Body of pancreas (tissue), 4 donors: ENCODE measurements at places on chromosomes 6 and 20. TPM values are rescaled to one million over a fixed set of nuclear protein-coding genes. Genes with fewer than 3 reads are reported as not detected.
A peak's percentile ranks its signal among the peaks of the same experiment; 100 is the strongest.

BPIFB2 gene
- not detected for total RNA-seq

LAMA5 gene
- total RNA-seq: 185 TPM

GRM1 gene
- total RNA-seq: not detected

POU3F2 gene
- not detected for total RNA-seq

PAX1 gene
- total RNA-seq: not detected

NRSN2 gene
- total RNA-seq: 13.8 TPM

SRSF3 gene
- 113 TPM for total RNA-seq

SPATS1 gene
- total RNA-seq: not detected

NHLRC1 gene
- total RNA-seq: 1.3 TPM

- H3K27me3 ChIP-seq: no peaks in the 10 kb centered on the region
- DNase-seq: no peak
- H3K4me1 ChIP-seq: peaks cover 8% of the 10 kb centered on the region
- no peak overlapping the region for H3K27ac ChIP-seq
- H3K36me3 ChIP-seq: no peaks in the 10 kb centered on the region
Measured at GRCh38 chr20:63748934-63749270, 9.3 kb downstream of the SLC2A4RG start.

GRCh38 chr6:143603455-143603854, 74.3 kb upstream of the PHACTR2 start:
- H3K27me3 ChIP-seq: no peaks in the 10 kb centered on the region
- H3K36me3 ChIP-seq: no peaks in the 10 kb centered on the region
- DNase-seq: no peak
- no peak overlapping the region for H3K4me3 ChIP-seq
- H3K27ac ChIP-seq: no peak overlapping the region
- H3K4me1 ChIP-seq: no peaks in the 10 kb centered on the region

DNA sequence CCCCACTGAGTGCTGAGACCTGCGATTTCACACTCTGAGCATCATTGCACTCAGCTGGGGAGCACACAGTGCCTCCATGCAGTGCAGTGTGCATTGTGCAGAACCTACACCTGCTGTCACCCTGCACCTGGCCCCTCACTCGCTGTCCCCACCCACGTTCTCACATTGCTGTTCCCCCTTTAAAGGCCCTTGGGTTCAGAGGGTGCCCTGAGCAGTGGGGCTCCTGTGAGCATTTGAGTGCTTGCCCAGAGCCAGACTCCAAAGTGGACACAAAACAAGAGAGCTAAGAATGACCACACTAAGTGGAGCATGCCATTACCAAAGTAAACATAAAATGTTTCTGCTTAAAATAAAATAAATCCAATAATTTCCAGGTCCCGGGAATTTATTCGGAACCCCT, 131.0 kb upstream of the CST7 start:
- H3K4me3 ChIP-seq: no peak overlapping the region
- H3K27me3 ChIP-seq: no peaks in the 10 kb centered on the region
- H3K27ac ChIP-seq: no peak overlapping the region
- DNase-seq: no peak
- no peaks in the 10 kb centered on the region for H3K4me1 ChIP-seq

DNA sequence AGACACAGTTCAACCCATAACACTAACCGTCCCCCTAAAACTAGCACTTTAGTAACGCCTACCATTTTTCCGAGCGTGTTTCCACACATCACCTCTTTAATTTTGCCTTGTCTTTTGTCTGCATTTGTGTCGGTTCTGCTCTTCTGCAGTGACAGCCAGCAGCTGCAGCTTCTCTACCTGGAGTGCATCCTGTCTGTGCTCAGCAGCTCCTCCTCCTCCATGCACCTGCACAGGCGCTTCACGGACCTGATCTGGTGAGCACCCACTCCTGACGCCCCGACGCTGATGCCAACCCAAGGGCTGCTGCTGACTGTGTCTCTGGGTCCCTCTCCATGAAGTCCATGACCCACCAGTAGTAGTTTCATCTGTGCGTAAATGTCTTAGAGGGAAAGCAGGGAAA, 35.4 kb upstream of the PBOV1 start:
- no peaks in the 10 kb centered on the region for H3K27me3 ChIP-seq
- no peak overlapping the region for H3K4me3 ChIP-seq
- no peak for DNase-seq

DNA sequence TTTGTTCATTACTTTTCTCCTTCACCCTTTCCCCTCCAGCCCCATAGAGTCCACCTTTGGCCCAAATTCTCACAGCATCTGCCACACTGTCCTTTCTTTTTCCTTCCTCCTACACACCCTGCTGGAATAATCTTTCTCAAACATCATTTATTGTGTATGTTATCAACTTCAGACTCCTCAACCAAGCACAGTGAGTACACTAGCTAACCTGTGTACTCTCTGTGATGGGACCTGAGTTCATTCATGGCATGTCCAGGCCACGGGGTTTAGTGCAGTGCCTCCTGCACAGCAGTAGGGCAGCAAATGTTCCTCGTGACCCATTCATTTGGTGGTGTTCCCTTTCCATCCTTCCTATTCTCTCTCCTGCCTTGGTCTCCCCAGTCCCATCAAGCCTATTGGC, 7.1 kb upstream of the ARMC12 start:
- H3K27ac ChIP-seq: peak overlapping the region; percentile 100
- H3K36me3 ChIP-seq: no peaks in the 10 kb centered on the region
- H3K4me3 ChIP-seq: no peak overlapping the region
- peaks cover 94% of the 10 kb centered on the region for H3K4me1 ChIP-seq
- H3K27me3 ChIP-seq: no peaks in the 10 kb centered on the region
- no peak for DNase-seq

GRCh38 chr6:144315981-144316861, 31.1 kb downstream of the UTRN start:
- H3K27me3 ChIP-seq: no peaks in the 10 kb centered on the region
- no peak overlapping the region for H3K4me3 ChIP-seq
- H3K36me3 ChIP-seq: no peaks in the 10 kb centered on the region

DNA sequence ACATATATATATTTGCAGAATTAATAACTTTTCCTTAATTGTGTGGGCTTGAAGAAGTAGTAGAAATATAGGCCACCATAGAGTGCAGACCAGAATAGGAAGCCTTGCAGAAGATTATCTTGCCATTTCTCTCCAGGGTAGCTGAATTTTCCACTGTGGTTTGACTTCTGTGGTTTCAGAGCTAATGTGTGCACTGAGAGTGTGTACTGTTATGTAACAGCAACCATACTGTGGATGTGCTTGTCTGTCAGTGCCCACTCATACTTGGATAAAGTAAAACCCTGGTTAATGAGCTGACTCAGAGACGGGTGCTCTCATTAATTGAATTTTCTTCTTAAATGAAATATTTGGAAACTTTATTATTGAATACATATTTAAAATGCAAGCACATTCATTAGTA, 57.2 kb downstream of the CEP43 start:
- no peaks in the 10 kb centered on the region for H3K36me3 ChIP-seq
- H3K27me3 ChIP-seq: no peaks in the 10 kb centered on the region
- no peak overlapping the region for H3K4me3 ChIP-seq
- H3K27ac ChIP-seq: no peak overlapping the region
- no peak for DNase-seq
- H3K4me1 ChIP-seq: no peaks in the 10 kb centered on the region

DNA sequence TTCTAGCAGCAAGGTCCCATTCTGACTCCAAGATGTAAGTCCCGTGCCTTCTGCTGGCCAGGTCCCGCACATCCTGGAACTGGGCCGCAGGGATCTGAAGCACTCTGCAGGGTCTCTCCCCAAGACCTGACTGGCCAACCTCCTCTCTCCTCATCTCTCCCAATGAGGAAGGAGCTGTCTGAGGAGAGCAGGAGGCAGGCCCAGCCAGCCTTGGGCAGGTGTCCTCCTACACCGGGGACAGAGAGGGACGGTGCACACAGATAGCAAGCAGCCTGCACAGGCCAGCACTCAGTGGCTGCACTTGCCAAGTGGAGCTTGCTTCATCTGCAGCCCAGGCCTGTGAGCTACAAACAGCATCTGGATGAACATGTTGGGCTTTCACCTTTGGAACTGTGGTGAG, 76.8 kb upstream of the CD93 start:
- H3K4me3 ChIP-seq: no peak overlapping the region
- no peak overlapping the region for H3K27ac ChIP-seq
- no peaks in the 10 kb centered on the region for H3K4me1 ChIP-seq
- H3K36me3 ChIP-seq: no peaks in the 10 kb centered on the region

- H3K27ac ChIP-seq: no peak overlapping the region
- DNase-seq: no peak
- no peaks in the 10 kb centered on the region for H3K27me3 ChIP-seq
- H3K4me3 ChIP-seq: no peak overlapping the region
- no peaks in the 10 kb centered on the region for H3K36me3 ChIP-seq
Measured at GRCh38 chr6:72704979-72705378, 83.1 kb downstream of the KCNQ5 start.

- H3K4me3 ChIP-seq: no peak overlapping the region
- DNase-seq: no peak
- H3K4me1 ChIP-seq: no peaks in the 10 kb centered on the region
- H3K27me3 ChIP-seq: no peaks in the 10 kb centered on the region
- H3K36me3 ChIP-seq: no peaks in the 10 kb centered on the region
- H3K27ac ChIP-seq: no peak overlapping the region
Measured at GRCh38 chr20:58372806-58373205, 16.2 kb upstream of the VAPB start.

GRCh38 chr20:23932256-23932655, 52.7 kb upstream of the CST5 start:
- DNase-seq: no peak
- no peaks in the 10 kb centered on the region for H3K36me3 ChIP-seq
- no peak overlapping the region for H3K27ac ChIP-seq
- no peak overlapping the region for H3K4me3 ChIP-seq
- no peaks in the 10 kb centered on the region for H3K27me3 ChIP-seq

- DNase-seq: no peak
- peaks cover 65% of the 10 kb centered on the region for H3K4me1 ChIP-seq
- peak overlapping the region; percentile 41 for H3K27ac ChIP-seq
- H3K27me3 ChIP-seq: no peaks in the 10 kb centered on the region
Measured at GRCh38 chr6:136761227-136761922, 30.9 kb downstream of the MAP3K5 start.

DNA sequence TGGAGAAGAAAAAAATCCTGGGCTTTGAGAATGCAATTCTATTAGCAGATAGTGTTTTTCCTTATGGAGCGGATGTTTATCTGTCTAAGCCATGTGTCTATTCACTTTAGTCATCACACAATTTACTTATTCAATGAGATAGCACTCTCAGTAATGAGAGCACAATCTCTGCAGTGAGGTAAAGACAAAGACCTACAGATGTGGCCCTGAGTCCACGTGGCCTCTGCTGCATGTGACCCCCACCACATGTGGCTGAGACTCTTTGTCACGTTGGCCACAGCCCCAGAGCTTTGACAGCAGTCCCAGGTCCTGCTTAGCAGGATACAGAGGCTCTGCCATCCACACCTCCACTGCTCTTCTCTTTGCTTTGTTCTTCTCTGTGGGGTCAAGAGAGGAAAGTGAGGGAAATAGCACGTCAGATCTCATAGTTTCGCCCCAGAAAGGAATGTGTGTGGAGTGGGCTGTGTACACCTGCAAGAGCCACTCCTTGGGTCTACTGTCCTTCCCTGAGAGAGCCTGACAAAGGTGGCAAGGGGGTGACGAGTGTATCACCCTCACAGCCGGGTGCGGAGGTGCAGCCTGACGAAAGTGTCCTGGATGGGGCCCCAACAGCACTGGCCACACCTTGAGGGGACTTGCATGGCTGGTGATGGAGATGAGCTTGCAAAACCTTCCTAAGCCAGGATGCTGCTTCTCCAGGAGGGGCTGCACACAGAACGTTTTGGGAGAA, 40.7 kb downstream of the ZNF831 start:
- H3K4me1 ChIP-seq: no peaks in the 10 kb centered on the region
- no peaks in the 10 kb centered on the region for H3K27me3 ChIP-seq
- no peak for DNase-seq
- no peak overlapping the region for H3K27ac ChIP-seq

DNA sequence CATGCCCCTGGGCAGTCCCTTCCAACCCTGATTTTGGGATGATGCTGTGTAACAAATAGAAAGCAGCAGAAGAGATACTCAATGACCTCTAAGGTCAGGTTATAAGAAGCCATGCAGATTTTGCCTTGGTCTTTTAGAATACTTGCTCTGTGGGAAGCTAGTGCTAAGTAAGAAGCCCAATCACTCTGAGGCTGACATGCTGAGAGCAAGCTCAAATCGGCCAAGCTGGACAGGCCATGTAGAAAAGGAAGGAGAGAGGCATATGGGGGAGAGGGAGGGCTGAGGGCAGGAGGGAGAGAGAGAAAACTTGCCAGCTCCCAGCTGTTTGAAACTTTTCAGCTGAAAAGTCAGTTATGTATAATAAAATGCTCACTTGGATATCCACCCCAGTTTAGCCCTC, 1021.6 kb upstream of the MAP3K7 start:
- DNase-seq: no peak
- no peaks in the 10 kb centered on the region for H3K27me3 ChIP-seq
- H3K36me3 ChIP-seq: no peaks in the 10 kb centered on the region
- H3K4me3 ChIP-seq: no peak overlapping the region
- no peak overlapping the region for H3K27ac ChIP-seq

DNA sequence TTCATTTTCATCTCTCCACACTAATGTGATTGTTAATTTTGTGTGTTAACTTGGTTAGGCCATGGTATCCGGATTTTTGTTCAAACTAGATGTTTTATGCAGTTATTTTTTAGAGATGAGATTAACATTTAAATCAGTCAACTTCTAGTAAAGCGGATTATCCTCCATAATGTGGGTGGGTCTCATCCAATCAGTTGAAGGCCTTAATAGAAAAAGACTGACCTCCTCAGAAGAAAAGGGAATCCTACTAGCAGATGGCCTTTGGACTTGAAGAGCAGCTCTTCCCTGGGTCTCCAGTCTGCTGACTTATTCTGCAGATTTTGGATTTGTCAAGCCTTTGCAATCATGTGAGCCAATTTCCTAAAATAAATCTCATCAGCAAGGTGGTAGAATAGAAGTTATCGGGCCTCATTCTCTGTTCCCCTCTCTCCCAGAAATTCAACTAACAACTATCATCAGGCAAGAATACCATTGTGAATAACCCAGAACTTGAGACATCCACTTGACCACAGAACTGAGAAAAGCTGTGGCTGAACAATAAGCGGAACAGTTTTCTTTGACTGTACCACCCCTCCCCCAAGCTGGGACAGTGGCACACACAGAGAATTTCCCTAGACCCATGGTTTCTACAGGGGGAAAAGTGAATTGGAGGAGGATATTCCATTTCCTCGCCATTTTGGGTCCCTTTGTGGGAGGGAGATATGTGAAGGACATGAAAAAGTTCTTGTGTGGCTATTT, 323.0 kb downstream of the UTRN start:
- H3K27ac ChIP-seq: no peak overlapping the region
- no peaks in the 10 kb centered on the region for H3K36me3 ChIP-seq
- no peaks in the 10 kb centered on the region for H3K27me3 ChIP-seq
- no peak overlapping the region for H3K4me3 ChIP-seq
- no peaks in the 10 kb centered on the region for H3K4me1 ChIP-seq

DNA sequence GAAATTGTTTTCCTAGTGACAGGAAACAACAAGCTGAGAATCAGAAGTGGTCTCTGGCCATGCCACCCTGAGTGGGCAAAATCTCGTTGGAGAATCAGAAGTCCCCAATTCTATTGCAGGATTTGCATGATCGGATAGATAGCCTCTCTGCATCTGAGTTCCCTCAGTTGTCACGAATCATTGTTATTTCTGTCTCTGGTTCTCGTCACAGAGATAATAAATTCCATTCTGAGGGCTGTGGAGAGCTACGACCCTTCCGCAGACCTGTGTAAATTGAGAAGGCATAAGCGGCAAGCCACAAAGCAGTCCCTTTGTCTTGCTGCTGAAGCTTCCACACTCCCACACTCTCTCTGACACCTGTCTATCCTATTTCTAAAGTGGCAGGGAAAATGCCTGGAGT, 102.4 kb upstream of the CNR1 start:
- H3K4me1 ChIP-seq: no peaks in the 10 kb centered on the region
- H3K27me3 ChIP-seq: no peaks in the 10 kb centered on the region
- H3K4me3 ChIP-seq: no peak overlapping the region
- H3K36me3 ChIP-seq: no peaks in the 10 kb centered on the region
